ENCODE measurements at places on chromosomes 6 and 20.

DNA sequence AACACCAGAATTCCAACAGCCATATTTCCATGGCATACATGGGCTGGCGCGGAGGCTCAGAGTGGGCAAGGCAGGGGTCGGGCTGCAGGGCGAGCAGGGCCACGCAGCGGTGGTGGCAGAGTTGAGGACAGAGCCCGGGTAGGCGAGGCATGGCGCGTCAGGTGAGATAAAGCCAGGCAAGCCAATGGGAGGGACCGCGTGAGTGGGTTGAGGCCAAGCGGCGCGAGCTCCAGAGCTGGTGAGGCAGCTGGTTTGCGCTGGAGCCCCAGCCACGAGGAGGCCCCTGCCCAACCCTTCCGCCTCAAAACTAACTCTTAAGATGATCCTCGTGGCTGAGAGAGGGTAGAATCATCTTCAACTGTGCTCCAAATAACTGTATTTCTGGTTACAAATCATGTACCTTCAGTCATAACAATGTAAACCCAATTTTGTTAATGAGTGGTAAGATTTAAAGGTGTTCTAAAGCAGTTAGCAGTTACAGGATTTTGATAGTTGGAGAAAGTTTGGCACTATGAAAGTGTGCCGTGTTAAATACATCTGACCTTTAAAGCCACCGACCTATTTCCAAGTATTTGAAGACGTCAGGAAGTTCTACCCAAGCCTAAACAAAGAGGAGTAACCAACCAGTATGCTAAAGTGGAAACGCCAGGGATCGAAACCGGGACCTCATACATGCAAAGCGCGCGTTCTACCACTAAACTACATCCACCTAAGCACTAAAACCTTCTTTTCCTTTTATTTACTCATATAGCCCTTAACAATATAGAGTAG lies 107.9 kb downstream of the GPX5 start:
- DNase-seq, result peak; percentile 16

DNA sequence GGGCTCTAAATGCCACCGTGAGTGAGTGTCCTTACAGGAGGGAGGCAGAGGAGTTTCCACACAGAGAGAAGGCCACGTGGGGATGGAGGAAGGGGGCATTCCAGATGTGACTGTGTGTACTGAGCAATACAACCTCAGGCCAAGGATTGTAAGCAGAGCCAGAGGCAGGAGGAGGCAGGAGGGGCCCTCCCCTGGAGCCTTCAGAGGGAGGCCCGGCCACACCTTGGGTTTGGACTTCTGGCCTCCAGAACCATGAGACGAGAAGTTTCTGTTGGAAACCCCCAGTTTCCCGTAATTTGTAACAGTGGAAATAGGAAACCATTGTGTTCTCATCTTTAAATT lies 9.3 kb upstream of the KIF25 start:
- DNase-seq, result no peak

- no peak for DNase-seq
Observed at GRCh38 chr6:169183233-169183632, 70.4 kb downstream of the THBS2 start.

DNA sequence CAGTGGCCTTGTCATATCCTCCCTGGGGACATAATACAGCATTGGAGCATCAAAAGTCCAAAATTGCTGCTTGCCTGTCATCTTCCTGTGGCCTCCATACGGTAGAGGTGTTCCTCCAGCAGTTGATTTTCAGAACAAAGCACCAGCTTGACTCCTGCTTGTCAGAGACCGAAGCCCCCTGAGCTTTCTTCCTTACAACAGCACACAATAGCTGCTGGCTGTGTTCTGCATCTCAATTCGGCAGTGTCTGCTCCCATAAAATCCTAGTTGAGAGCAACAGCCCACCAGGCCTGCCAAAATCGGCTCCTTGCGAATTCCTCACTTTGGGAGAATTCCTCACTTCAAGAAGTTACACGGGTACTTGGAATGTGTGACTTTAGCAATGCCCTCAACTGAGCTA lies 372.9 kb downstream of the SAMD5 start:
- DNase-seq, result peak; percentile 18

DNA sequence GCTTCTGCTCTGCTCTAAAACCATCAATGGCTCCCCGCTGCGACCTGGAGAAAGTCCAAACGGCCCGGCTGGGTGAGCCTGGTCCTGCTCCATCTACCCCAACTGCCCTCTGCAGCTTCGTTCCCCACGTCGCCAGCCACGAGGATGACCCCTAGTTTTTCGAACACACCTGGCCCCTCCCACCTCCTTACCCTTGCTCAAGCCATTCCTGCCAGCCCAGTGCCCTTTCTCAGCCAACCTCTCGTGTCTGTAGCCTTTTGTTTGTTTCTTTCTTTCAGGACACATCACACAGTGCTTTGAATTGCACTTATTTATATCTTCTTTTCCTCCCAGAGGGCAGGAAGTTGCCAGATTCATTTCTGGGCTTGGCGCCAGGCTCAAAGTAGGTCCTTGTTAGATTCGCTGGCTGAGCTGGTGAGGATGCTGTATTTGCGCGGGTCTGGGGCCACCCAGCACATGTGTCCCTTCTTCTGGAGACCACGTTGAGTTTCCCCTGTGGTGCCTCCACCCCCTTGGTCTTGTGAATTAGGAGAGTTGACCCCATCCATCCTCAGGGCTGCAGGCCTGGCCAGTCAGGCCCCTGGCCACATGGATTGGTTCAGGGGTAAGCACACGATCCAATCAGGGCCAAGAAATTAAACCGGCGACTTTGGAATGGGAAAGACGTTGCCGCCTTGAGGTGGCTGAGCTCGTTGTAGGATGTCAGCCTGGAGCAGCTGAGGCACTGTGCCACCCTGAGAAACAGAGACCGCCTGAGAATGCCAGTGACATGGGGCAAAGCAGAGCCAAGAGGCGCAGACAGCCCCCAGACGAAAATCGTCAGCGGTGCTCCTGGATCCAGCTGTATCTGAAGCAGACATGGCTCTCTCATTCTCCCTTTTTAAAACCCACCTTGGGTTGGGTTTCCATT lies 156.0 kb downstream of the CEBPB start:
- DNase-seq, result no peak

- peak; percentile 76 for DNase-seq
Observed at GRCh38 chr20:37395921-37396415, 50.0 kb downstream of the SRC start.

GRCh38 chr6:89525786-89526562 lies 93.0 kb downstream of the ANKRD6 start:
- DNase-seq, result no peak

- DNase-seq, result no peak
Observed at GRCh38 chr6:38110481-38110971, 291.0 kb downstream of the ZFAND3 start.

- DNase-seq, result no peak
Observed at GRCh38 chr6:16279243-16279642, 40.9 kb downstream of the GMPR start.

- DNase-seq, result peak; percentile 44
Observed at GRCh38 chr6:166904101-166904746, 52.1 kb downstream of the RNASET2 start.

GRCh38 chr6:22008248-22008836 lies 288.5 kb downstream of the PRL start:
- DNase-seq, result no peak

DNA sequence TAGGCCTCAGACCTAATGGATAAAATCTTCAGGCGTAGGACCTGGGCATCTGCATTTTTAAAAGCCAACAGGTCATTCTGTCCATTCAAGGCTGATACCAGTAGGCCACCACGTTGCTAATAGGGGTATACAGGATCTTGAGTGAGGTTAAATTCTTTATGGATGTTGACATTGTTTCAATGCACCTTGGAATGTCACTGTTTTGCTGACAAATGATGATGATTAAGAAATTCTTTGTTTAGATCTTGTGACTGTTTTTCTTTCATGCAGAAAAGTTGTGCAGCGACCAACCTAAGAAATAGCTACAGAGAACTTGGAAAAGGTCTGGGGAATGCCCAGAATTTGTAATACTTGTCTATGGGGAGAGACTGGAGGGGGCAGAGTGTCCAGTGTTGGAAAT lies 101.1 kb upstream of the CLDN20 start:
- DNase-seq, result no peak

DNA sequence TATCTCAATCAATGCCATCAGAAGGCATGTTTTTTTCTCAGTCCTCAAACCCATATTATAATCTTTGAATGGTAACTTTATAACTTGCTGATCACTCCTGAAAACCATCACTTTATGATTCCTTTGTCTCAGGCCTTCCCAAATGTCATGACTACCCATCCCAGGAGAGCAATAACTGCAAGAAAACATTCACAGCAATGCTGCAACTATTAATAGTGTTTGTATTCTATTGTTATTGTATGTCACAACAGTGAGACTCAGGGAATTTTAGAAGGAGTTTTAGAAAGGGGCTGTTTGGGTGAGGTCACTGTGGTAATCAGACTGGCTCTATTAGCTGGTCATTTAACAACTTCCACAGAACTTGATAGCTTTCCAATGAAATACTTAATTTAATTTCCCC lies 301.4 kb upstream of the TBX18 start:
- no peak for DNase-seq

DNA sequence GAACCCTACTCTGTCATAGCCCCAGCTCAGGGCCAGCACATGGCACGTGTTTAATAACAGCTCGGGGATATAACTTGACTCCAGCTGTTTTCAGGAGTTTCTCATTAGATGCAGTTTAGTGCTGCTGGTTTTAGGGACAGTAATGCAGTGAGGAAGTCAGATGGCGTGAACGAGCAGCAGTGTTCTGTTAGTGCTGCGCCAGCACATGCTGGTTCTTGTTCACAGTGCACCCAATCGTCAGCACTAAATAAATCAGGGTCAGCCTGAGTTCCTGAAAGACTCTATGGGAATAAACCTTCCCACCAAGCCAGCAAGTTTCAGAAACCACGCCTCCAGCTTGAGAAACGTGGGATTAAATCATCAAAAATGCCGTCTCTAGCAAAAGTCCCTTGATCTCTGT lies 235.9 kb upstream of the SUPT3H start:
- no peak for DNase-seq

- DNase-seq, result no peak
Observed at GRCh38 chr6:54847799-54848597, 1.4 kb downstream of the FAM83B start.

- no peak for DNase-seq
Observed at GRCh38 chr6:43997345-43997677, 129.9 kb downstream of the MRPL14 start.

- no peak for DNase-seq
Observed at GRCh38 chr6:138371720-138372119, 6.0 kb upstream of the SMIM28 start.

- no peak for DNase-seq
Observed at GRCh38 chr20:45874576-45874975, 6.5 kb upstream of the ZSWIM1 start.

DNA sequence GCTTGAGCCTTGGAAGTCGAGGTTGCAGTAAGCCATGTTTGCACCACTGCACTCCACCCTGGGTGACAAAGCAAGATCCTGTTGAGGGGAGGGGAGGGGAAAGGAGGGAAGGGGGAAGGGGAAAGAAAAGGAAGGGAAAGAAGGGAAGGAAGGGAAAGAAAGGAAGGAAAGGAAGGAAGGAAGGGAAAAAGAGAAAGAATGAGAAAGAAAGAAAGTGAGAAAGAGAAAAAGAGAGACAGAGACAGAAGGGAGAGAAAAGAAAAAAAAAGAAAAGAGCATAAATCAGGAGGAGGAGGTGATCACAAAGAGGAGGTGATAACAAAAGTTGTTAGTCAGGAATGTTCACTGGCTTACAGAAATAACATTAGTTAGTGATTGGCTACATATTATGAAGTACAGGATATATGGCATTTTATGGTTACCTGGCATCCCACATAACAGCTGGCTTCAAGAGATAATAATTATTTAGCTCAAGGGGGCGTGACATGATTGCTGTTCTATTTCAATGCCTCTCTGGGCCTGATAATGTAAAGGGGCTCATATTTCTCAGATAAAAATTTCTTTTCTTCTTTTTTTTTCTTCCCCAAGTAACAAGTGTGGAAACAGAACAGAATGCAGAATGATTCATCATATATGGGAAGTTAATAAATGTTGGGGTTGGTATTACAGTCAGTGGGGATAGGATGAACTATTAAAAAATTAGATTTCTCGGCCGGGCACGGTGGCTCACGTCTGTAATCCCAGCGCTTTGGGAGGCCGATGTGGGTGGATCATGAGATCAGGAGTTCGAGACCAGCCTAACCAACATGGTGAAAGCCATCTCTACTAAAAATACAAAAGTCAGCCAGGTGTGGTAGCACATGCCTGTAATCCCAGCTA lies 27.1 kb downstream of the SAMHD1 start:
- DNase-seq, result no peak

- DNase-seq, result no peak
Observed at GRCh38 chr6:16306334-16306733, 67.9 kb downstream of the GMPR start.

- DNase-seq, result no peak
Observed at GRCh38 chr20:38190936-38191371, 25.9 kb upstream of the TGM2 start.

- no peak for DNase-seq
Observed at GRCh38 chr6:56742122-56742791, 99.6 kb upstream of the DST start.

DNA sequence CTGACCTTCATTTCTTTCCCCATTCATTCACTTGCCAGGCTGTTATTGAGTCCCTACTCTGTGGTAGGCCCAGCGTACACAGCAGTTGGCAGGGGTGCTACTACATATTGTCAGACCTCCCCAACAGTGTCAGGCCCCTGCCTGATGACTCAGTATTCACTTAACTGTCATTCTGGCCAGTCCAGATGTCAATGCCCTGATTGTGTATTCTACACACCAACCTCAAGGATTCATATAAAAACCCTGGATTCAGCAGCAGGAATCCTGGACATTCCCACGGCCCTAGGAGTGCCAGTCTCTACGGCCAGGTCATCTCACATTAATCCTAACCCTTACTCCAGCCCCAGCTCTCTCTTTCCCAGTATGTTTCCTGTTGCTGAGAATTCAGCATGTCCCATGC lies 151.5 kb downstream of the TASP1 start:
- DNase-seq, result no peak

GRCh38 chr6:75935473-75935793 lies 137.0 kb downstream of the IMPG1 start:
- DNase-seq, result peak; percentile 41

DNA sequence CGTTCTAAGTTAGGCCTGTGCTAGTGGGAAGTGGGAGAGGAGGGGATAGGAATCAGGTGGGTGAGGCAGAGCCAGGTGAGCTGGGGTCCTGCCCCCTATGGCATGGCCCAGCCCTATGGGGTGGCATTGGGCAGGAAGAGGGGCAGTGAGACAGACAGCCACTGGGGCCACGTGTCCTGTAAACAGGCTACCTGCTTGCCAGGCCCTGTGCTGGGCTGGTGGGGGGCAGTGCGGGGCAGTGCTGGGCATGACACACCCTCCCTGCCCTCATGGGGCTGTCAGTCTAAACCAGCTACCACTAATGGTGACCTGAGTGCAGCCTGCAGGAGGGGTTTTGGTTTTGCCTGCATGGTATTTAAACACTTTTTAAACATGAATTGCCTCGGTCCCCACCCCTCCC lies 10.1 kb upstream of the PMEPA1 start:
- no peak for DNase-seq

All from iPS-NIHi11 (cell line).